Fibroblast of upper back skin (primary cell): ENCODE measurements at places on chromosomes 3 and 15.
A peak's percentile ranks its signal among the peaks of the same experiment; 100 is the strongest.

DNA sequence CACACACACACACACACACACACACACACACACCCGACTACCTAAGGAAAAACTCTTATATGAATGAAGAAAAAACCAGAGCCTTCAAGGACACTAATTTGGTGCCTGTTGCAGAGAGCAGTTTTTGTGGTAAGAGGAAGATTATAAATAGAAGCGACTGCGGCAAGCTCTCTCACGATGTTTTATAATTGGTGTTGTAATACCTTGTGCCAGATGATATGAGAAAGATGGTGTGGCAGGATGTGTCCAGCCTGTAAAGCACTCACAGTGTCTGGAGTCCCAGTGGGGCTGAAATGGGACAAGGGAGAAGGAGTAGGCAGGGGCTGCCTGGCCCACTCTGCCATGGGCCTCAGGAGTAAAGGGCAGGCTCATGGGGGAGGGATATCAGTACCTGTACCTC, 839.9 kb downstream of the AGBL1 start:
- DNase-seq, result no peak

- no peak for DNase-seq
These were observed 43.9 kb downstream of the GABRA5 start for GRCh38 chr15:26910715-26911114.

DNA sequence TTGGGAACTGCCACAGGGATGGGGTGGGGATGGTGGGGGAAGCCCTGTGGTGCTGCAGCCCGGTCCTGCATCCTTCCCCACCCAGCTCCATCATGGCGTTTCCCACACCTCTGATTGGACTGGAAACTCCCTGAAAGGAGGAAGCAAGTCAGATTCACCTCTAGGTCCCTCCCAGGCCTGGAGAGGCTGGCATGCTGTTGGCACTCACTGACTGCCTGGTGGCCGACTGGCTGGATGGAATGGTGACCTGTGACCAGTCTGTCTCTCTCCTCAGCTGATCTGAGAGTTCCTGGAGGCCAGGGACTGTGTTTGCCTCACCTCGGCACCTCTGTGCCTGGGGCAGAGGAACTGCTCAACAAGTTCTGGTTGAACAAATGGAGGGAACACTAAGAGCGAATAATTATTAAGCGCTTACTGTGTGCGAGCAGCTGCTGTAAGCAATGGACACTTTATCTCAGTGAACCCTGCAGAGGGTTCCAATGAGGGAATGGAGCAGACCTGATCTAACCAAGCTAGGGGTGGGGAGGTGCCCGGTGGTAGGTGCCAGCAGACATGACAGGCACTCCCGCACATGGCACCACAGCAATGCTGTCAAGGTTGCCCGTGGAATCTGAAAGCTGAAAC, 3.5 kb upstream of the HHATL start:
- DNase-seq, result no peak

GRCh38 chr3:127711896-127712295, 39.1 kb downstream of the ABTB1 start:
- DNase-seq, result no peak

GRCh38 chr3:48268381-48268935, 27.6 kb downstream of the ZNF589 start:
- DNase-seq, result no peak

DNA sequence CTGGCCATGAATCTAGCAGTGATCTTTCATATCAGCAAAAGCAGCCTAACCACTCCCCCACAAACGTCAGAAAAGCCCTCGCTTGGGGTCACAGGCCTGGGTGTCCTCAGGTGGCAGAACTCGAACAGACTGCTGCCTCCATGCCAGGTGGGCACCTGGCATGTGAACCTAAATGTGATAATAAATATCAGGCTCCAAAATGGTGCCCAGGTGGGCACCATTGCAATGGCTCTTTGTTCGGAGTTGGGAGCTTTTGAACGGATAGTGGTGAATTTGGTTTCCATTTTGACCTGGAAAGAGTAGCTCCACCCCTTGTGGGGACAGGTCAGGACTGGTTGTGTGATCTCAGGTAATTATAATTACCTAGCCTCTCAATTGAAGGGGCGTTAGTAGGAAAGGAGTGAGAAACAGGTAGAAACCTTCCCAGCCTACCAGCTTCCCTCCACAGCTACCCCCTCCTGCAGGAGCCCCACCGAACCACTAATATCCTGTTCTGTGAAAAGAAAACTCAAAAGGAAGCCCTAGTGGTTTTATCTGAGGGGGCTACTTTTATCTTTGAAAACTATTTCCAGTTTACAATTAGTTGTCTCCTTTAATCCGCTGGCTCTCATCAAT, 18.1 kb downstream of the MYO1E start:
- no peak for DNase-seq

DNA sequence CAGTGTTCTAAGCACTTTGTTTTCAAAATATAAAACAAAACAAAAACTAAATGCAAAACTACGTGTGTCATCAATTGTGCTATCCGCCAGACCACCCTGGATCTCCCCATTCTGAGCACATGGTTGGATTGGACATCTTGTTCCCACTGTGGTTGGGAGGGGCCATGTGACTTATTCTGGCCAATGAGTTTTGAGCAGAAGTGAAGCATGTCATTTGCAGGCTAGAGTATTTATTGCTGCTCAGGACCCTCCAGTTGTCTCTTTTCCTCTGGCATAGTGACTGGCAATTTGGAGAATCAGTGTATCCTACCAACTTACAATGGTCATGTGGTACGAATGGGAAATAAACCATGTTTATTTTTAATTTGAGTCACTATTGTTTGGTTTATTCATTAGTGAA, 70.2 kb upstream of the ST8SIA2 start:
- no peak for DNase-seq

DNA sequence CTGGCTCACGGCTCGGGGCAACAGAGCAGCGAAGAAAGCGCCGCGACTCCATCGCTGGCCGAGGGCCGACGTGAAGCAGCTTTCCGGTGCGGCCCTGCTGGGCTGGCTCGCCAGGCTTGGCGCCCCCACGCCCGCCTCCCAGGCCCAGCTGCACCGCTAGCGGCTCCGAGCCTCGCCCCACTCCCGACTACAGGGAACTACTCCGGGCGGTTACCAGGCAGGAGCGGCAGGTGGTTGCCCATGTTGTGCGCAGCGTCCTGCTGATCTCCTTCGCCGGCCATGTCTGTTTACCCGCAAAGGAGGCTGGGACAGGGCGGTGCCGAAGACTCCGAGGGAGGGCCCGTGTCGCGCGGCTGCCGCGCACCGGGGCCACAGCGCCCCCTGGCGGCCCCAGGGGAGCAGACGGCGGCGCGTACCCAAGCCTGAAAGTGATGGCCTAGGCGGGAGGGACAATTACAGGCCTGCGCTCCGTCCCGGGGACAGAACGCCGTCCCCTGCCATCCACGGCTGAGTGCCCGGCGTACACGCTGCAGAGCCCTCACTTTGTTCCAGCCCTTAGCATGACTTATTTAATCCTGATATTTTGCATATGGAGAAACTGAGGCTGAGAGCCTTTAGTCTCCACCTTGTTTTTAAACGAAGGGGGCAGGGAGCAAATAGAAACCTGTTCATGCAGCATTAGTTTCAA, at the start of gene CRBN:
Gene CRBN (minus strand): TSS at position 285 of the 688 bp plus-strand sequence. CDS start 4 bp downstream, at position 281.
- DNase-seq, result peak; percentile 78

DNA sequence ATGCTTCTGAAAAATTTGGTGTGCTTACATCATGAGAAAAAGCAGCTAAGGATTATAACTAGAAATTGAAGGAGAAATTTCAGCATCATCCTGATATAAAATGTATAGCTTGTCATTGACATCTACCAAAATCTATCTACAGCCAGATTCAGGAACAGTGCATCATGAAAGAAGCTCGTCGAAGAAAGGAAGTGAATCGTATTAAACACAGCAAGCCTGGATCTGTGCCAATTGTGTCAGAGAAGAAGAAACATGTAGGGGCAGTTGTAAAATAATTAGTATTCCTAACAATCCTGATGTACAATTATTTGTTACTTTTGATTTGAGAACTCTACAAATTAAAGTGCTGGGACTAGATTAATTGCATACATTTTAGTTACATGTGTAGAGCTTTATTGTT, 37.2 kb downstream of the AP4E1 start:
- peak; percentile 28 for DNase-seq

- no peak for DNase-seq
These were observed 72.6 kb upstream of the DPH6 start for GRCh38 chr15:35618260-35619188.

DNA sequence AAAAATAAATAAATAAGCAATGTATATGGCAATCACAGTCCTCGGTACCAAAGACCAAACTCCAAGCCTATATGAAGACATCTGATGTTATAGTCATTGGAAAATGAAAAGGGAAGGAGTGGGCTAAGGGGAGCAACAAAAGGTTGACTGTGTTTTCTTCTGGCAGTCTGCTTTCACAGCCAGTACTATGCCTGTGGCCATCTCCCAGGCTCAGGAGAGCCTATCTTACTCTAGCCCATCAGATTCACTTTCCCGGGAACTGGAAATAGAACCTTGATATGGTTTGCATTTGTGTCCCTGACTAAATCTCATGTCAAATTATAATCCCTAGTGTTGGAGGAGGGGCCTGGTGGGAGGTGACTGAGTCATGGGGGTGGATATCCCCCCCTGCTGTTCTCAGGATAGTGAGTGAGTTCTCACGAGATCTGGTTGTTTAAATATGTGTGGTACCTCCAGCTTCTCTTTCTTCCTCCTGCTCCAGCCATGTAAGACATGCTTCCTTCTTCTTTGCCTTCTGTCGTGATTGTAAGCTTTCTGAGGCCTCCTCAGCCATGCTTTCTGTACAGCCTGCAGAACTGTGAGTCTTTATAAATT, 105.3 kb downstream of the PLCH1 start:
- no peak for DNase-seq

DNA sequence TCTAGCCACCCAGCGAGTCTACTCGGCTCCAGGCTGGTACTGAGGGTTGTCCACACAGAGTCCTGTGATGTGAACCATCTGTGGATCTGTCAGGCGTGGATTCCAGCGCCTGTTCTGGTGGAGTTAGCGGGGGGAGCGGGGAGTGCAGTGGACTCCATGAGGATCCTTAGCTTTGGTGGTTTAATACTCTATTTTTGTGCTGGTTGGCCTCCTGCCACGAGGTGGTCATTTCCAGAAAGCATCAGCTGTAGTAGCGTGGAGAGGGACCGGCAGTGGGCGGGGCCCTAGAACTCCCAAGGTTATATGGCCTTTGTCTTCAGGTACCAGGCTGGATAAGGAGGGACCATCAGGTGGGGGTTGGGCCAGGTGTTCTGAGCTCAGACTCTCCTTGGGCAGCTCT, 446.5 kb downstream of the EDEM1 start:
- DNase-seq, result no peak

DNA sequence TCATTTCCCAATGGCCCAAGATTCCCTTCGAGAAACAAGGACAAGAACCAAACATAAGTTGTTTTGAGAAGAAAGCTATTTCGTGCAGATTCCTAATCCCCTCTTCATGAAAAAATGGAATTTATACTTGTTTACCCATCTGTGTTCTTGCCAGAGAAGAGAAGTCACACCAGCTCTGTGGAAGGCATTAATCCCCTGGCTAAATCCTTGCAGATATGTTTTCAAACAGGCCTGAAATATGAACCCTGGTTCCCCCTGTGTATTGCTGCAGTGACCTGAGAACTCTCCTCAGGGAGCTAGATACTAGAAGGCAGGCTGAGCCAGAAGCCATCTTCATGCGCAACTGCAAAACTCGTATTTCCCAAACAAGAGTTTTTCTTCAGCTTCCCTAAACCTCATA, 337.7 kb downstream of the NEK10 start:
- no peak for DNase-seq

DNA sequence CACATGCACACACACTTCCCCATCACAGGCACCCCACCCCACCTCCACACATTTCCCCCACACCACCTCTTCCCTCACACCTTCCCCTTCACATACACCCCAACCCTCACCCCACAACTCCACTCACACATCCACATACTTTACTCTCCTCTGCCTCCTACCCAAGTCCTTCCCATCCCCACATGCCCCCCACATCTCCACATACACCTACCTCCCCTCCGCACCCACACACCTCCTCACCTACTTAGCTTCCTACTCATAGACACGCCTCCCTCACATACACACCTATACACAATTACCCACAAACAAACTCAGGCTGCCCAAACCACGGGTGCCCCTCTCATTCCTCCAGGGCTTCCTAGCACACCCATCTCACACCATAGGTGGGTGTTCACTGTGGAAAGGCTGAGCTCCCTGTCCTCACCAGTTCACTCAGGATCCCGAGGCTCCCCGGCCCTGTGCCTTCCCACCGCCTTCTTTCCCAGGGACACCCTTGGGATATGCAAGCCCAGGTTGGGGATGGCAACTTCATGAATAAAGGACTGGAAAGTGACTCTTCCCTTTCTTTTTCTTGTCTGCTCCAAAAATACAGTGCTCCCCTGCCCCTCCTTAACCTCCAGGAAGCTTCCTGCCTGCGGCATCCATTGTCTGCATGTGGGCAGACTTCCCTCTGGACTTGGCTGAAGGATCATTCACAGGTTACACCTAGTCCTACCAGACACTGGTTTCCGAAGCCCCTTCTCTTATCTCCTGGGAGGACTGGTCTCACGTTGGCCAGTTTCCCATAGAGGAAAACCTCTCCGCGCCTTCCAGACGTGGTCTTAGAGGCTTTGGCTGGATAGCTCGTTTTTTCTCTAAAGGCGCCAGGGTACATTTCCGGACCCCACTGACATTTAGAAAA, 61.5 kb downstream of the SLCO2A1 start:
- no peak for DNase-seq

- DNase-seq, result peak; percentile 90
These were observed 51.9 kb upstream of the MUC13 start for GRCh38 chr3:124986192-124987143.

GRCh38 chr15:45326280-45326679, 52.1 kb downstream of the GATM start:
- DNase-seq, result no peak

DNA sequence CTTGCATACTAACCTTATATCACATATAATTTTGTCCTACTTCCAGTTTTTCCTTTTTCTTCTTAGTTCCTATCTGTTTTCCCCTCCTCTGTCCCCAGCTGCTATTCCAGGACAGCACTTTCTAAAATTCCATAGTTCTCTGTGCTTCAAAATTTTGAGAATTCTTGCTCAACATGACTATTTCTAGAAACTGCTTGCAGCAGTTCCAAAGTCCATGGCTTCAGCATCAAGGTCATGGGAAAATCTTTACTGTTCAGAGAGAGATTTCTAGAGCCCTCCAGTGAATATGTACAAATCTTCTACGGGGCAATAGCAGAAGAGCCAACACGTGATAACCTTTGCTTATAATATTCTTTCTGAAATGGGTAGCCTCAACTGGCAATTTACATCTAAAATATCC, 76.1 kb upstream of the PHLDB2 start:
- no peak for DNase-seq

- DNase-seq, result no peak
These were observed 48.6 kb downstream of the MCCC1 start for GRCh38 chr3:183050706-183051105.

GRCh38 chr15:44536302-44536961, 515 bp upstream of the EIF3J start:
- peak; percentile 75 for DNase-seq

- DNase-seq, result no peak
These were observed 104.8 kb downstream of the MYO5A start for GRCh38 chr15:52423852-52424251.

DNA sequence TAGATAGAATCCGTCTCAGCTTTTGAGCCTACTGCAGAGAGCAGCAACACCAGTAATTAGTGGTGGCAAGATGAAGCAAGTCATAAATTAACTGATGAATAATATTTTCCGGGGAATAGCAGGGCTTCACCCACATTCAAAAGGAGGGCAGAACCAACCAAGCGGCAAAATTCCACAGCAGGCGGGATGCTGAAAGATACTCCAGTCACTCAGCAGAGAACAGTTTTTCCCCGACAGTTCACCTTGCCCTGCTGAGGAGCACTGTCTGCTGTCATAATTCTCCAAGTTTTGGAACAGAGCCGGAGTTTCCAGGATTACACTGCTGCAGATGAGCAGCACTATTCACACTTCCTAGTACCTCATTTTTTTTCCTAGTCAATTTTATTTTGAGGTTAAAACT, 274.7 kb downstream of the CD47 start:
- no peak for DNase-seq
